ENCODE measurements at places on chromosomes 2 and 18.

- DNase-seq = no peak
Observed at GRCh38 chr2:62738981-62739936, 33.7 kb downstream of the EHBP1 start.

GRCh38 chr2:143717053-143717452 lies 587.8 kb downstream of the ARHGAP15 start:
- DNase-seq = no peak

- DNase-seq = no peak
Observed at GRCh38 chr2:138536302-138536701, 34.7 kb downstream of the SPOPL start.

GRCh38 chr2:179938026-179938425 lies 69.1 kb downstream of the CWC22 start:
- DNase-seq = no peak

- no peak for DNase-seq
Observed at GRCh38 chr18:23877371-23877770, 137.2 kb upstream of the TTC39C start.

DNA sequence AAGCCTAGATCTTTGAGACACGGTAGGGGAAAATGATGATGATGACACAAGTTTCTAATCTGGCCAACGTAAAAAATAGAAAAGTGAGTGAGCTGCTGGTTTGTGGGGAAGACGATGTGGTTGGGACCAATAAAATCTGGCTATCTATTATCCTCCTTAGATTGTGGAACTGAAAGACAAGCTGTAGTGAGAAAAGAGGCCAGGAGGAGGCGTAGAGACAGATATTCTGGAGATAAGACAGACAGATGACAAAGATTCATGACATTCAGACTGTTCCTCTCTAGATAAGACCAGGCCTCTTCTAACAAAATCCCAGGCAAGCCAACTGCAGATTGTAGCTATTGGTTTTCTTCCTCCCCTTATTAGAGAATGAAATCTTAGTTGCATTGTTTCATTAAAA lies 376.3 kb upstream of the UBE2E3 start:
- no peak for DNase-seq

DNA sequence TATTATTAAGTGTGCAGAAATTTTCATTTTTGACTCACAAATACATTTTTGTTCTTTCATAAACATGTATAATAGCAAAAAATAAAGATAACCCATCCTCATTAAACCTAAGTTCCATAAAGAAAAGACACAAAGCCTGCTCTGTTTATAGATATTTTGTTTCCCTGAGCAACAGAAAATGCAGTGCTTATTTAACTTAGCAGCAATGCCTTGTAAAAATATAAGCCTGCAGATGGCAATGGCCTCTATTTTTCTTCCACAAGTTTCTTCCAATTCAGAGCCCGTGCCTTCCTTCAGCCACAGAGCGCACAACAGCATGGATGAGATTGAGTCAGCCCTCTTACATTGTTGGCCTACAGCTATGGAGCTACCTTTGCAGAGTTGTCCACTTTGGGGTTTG lies 43.6 kb downstream of the PKP4 start:
- DNase-seq = no peak

GRCh38 chr18:25239151-25239550 lies 112.8 kb downstream of the ZNF521 start:
- no peak for DNase-seq

Data from activated CD4-positive, alpha-beta memory T cell treated with anti-CD3 and anti-CD28 coated beads, Interleukin-2, amount 10 ng/mL, durations not matched to agents 7 days and 5 days (primary cell).